ENCODE measurements at places on chromosomes 1 and 21.
A peak's percentile ranks its signal among the peaks of the same experiment; 100 is the strongest.

GRCh38 chr21:29151931-29152330 is 21.5 kb downstream of the MAP3K7CL start:
- DNase-seq = no peak

GRCh38 chr1:121516234-121516967 is 331.6 kb downstream of the SRGAP2C start:
- peak; percentile 34 for DNase-seq

- no peak for DNase-seq
These were observed 60.9 kb downstream of the GLIS1 start for GRCh38 chr1:53678046-53678445.

DNA sequence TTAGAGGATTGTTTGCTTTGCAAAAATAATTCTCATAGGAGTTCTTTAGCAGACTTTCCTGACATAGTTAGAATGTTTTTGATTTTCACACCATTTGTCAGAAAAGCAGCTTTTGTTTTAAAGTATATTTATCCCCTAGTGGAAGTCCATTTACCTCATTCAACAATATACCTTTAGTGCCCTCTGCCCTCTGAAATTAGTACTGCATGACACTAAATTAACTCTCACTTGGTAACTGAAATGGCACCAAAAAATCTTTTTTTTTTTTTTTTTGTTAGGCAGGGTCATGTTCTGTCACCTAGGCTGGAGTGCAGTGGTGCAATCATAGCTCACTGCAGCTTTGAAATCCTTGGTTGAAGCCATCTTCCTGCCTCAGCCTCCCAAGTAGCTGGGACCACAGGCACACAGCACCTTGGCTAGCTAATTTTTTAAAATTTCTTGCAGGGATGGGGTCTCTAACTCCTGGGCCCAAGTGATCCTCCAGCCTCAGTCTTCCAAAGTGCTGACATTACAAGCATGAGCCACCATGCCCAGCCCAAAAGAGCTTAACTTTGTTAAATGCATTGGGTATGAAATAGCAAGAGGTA is 13.6 kb downstream of the LRRC42 start:
- DNase-seq = peak; percentile 14

- peak; percentile 43 for DNase-seq
These were observed 10.9 kb downstream of the ERRFI1 start for GRCh38 chr1:8015036-8015808.

GRCh38 chr1:110326826-110327225 is 12.4 kb upstream of the RBM15 start:
- no peak for DNase-seq

DNA sequence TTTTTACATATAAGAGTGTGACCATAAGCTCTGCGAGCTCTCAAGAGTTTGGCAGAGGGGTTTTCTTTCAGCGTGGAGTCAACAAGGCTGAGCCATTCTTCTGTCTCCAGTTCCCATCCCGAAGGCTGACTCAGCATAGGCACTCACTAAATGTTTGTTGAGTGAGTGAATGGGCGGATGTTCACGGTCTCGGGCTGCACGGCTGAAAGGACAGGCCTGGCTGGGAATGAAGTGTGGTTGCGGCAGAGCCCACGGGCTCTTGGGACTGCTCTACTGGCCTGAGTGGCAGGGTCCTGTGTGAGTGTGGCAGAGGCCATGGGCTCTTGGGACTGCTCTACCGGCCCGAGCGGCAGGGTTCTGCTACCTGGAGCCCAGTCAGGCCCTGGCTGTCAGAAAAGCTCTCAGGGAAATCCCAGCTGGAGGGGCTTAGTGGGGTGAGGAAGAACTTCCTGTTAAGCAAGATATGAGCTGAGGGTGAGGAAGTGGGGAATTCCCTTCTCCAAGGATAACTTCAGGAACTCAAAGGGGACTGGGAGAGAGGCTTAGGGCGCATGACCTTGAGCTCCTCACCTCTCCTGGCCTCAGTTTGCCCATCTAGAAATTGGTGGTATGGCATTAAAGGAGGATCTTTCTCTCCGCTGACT is 56.6 kb upstream of the C1orf174 start:
- DNase-seq = no peak

GRCh38 chr1:229585338-229585737 is 26.8 kb upstream of the ABCB10 start:
- no peak for DNase-seq

GRCh38 chr1:241888232-241888631 is 40.2 kb downstream of the EXO1 start:
- no peak for DNase-seq

DNA sequence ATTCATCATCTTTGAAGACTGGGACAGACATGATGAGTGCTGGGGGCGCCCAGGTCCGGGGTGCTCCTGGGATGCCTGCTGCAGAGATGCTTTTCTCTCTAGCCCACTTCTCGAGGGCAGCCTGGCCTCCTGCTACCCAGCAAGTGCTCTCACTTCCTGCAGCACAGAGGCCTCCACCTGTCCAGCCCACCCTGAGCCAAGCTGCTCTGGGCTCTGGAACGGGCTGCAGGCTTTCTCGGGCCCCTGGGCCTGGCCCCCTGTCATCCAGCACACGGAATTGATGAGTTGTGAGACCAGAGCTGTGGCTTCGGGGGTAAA is 469.5 kb upstream of the VAMP3 start:
- no peak for DNase-seq

DNA sequence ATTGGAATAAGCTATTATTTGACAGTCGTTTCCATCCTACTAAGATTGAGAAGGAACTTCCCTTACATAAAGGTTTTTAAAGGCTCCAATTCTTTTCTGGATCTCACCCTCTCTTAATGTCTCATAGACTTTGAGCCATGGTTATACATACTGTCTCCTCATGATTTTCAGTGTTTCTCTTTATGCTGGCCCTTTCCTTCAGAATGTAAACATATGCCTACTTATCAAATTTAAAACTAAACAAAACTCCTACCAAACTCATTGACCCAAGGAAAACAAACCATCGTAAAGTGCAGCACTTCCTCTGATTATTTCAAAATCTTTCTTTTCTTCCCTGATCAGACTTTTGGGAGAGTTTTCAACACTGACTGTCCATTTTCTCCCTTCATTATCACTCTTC is 163.4 kb upstream of the DPYD start:
- DNase-seq = no peak

GRCh38 chr1:233367057-233367803 is 39.7 kb downstream of the MAP3K21 start:
- no peak for DNase-seq

DNA sequence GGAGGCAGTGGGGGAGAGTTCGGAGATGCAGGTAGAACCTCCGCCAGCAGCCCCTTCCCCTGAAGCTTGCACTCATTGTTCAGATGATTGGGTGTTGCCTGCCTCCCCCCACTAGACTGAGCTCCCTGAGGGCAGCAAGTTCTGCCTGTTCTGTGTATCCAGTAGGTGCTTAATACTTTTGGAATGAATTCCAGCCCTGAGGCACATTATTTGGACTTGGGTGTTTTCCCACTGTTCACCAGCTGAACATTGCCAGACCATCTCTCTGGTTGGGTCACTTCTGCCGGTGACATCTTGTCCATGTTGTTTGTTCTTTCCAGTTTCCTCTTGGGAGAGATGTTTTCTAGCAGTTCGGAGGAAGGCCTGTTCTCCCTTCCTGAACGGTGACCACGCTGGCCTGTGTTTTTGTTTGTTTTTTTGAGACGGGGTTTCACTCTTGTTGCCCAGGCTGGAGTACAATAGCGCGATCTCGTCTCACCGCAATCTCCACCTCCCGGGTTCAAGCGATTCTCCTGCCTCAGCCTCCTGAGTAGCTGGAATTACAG is 48.7 kb downstream of the SPSB1 start:
- no peak for DNase-seq

DNA sequence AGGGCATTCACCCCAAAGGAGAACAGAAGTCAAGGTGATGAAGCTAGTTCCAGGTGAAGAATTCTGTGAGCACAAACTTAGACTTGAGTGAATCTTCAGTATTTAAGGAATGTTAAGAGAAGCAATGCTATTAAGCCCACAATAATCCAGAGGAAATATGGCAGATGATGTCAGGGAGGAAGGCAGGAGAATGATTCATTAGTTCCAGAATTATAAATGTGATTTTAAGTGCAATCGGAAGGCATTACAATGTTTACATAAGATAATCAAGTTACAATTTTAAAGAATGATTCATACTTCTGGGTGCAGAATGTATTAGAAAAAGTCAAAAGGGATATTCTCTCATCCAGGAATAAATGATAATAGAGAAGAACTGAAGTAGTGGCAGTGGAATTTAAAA is 545.2 kb upstream of the BRINP3 start:
- DNase-seq = no peak

- DNase-seq = no peak
These were observed 111.1 kb upstream of the ZP4 start for GRCh38 chr1:238001818-238002217.

DNA sequence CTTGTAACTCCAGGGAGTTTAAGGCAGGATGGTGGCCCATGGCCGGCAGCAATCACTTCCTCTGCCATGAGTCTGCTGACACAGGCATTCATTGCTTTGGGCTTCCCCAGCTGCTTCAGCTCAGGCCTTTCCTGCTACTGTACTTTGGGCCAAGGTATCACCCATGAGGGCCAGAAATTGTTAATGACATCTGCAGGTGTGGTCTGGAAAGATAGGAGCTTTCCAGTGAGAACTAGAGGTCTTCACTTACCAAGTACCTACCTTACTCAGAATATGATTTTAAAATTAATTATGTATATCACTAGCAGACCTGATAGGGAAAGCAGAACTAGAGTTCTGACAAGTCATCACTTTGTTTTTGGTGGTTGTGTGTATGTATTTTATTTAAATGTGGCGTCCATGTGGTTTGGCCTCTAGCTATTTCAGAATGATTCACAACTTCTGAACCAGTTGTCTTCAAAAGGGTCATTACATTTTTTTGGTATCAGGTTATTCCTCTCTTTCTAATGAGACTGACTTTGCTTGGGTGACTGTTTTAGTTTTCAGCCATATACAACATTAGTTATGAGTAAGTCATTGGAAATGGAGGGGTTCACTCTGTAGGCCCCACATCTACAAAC is 2.7 kb downstream of the RGL1 start:
- DNase-seq = no peak

- peak; percentile 6 for DNase-seq
These were observed 184.8 kb upstream of the COA6 start for GRCh38 chr1:234188454-234188792.

DNA sequence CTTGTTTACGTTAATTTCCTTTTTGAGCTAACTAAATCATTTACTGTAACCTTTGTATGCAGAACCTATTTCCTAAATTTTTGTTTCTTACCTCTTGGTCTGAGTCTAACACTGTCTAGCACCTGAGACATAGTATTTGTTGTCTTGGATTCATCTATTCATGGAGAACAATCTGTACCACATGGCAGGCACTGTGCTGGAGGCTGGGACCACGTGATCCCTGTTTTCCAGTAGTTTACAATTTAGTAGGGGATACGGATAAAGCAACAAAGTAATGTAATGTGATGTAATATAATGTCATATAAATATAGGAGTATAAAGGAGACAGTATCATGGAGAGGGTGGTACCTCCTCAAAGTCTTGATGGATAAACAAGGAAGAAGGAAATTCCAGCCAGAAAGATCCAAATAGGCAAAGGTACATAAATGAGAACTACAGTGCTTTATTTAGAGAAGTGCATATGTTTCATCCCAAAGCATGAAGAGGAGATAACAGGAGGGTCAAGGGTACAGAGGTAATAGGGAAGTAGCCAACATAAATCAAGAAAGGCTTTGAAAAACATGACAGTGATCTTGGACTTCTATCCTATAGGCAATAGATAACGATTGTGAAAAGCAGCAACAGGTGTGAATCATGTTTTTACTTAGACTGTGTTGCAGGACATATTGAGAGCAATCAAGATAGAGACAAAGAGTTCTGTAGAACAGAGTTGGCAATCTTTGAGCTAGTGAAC is 25.9 kb upstream of the CLCA4 start:
- no peak for DNase-seq

DNA sequence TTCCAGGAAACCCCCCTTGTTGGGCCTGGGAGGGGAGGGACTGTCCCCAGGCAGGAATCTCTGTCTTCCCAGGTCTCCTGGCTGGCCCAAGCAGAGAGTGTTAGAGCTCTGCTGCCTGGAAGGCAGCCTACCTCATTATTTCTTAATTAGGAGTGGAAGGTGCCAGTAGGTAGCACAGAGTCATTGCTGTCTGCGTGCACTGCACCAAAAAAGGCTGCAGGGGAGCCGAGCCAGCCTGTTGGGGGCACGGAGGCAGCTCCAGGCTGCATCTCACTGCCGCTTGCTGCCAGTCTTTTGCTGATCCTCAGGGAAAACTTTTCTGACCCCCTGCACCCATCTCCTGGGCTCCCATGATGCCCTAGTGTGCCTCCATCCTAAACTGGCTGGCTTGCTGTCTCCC is 58.1 kb downstream of the LRRN2 start:
- no peak for DNase-seq

GRCh38 chr1:117861694-117862093 is 67.7 kb downstream of the GDAP2 start:
- DNase-seq = no peak

DNA sequence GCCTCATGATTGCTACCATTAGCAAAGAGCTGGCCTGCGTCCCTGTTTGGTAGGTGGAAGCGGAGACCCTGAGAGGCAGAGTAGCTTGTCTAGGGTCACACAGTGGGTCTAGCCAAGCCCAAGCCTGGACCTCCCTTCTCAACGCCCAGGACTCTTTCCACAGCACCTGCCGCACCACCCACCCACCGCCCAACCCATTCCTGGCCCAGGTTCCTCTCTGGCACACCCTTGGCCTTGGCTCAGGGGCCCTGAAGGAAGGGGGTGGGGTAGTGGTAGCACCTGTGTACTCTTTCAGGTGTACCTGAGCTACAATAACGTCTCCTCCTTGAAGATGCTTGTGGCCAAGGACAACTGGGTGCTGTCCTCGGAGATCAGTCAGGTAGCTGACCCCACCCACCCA is 19.3 kb downstream of the FAM151A start:
- no peak for DNase-seq

GRCh38 chr1:86100401-86100800 is 56.2 kb downstream of the COL24A1 start:
- no peak for DNase-seq

DNA sequence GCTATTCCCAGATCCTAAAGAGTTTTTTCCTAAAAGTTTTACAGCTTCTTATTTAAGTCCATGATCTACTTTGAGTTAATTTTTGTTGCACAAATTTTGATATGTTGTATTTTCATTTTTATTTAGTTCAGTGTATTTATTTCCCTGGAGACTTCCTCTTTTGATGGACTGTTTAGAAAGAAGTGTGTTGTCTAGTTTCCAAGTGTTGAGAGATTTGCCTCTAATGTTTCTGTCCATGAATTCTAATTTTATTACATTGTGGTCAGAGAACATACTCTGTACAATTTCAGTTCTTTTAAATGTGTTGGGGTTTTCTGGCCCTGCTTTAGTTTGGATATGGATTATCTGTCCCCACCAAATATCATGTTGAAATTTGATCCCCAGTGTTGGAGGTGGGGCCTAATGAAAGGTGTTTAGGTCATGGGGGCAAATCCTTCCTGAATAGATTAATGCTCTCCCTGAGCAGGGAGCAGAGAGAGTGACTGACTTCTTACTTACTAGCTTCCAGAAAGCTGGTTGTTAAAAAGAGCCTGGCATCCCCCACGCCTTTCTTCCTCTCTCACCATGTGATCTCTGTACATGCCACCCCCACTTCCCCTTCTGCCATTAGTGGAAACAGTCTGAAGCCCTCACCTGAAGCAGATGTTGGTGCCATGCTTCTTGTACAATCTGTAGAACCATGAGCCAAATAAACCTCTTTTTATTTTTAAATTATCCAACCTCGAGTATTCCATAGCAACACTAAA is 4.6 kb downstream of the CHD1L start:
- no peak for DNase-seq
